ENCODE measurements at places on chromosomes 12 and 14. TPM values are rescaled to one million over a fixed set of nuclear protein-coding genes. Genes with fewer than 3 reads are reported as not detected.

Gene HIP1R
- 200 TPM for total RNA-seq

Gene LRP1-AS
- total RNA-seq: not detected

- no peak for DNase-seq
Measured at GRCh38 chr14:71062581-71063303, 155.5 kb downstream of the PCNX1 start.

DNA sequence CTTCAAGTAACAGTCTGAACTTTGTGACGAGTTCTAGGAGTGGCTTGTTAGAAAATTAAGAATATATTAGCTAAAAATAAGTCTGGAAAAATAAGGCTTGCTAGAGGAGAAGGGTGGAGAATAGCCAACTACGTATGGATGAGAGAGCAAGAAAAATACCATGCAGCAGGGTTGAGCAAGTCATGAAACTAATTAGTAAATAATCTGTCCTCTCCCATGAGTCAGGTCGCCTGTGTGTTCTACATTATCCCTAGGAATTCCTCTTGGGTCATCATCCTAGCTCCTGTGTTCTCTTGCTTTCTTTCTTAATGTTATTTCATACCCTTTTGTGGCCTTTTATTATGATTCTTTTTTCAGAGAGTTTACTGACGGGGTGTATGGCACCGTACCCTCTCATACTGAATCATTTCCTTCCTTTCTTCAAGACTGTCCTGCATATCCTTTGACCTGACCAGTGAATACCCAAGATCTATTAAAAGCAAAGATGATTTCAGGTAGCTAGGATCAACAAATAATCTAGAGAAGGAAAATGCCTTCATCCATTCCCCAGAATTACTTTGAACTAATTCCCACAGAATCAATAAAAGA is 177.2 kb upstream of the NPAS3 start:
- no peak for DNase-seq

- no peak for DNase-seq
Measured at GRCh38 chr12:19082365-19082911, 47.1 kb upstream of the PLEKHA5 start.

DNA sequence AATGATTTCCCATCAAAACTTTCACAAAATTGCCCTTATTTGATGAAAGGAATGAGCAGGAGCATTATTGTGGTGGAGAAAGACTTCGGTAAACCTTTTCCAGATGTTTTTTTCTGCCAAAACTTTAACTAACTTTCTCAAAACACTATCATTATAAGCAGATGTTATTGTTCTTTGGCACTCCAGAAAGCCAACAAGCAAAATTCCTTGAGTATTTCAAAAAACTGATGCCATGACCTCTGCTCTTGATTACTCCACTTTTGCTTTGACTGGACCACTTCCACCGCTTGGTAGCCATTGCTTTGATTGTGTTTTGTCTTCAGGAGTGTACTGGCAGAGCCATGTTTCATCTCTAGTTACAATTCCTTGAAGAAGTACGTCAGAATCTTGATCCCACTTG is 29.7 kb upstream of the RAB21 start:
- DNase-seq: no peak

DNA sequence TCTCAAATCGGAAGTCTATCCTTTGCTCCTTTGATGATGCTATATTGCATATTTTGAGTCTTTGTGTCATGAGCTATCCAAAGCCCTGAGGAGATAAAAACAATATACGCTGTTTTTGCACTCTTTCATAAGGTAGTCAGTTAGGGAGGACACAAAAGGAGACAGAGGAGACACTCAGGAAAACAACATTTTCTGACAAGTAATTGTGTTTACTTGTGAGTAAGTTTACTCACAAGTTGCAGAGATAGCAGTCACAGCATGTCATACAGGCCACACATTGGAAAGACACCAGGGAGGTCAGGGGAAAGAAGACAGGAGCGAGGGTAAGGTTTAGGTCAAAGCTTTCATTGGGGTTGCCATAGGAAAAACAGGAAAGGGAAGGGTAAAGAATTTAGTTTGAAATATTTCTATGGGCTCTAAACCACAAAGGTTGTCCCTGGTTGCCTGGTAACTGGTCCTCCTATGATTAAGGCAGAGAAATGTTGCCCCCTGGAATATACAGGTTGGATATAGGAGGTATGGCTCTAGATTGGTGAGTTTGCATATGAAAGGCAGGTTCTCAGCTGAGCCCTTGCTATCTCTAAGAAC is 7.4 kb upstream of the GABARAPL1 start:
- no peak for DNase-seq

All from dermis blood vessel endothelial cell (primary cell).